ENCODE measurements at places on chromosomes 1 and 21.

GRCh38 chr1:1239614-1240347 lies 6.7 kb downstream of the C1QTNF12 start:
- DNase-seq: peak; percentile 81

DNA sequence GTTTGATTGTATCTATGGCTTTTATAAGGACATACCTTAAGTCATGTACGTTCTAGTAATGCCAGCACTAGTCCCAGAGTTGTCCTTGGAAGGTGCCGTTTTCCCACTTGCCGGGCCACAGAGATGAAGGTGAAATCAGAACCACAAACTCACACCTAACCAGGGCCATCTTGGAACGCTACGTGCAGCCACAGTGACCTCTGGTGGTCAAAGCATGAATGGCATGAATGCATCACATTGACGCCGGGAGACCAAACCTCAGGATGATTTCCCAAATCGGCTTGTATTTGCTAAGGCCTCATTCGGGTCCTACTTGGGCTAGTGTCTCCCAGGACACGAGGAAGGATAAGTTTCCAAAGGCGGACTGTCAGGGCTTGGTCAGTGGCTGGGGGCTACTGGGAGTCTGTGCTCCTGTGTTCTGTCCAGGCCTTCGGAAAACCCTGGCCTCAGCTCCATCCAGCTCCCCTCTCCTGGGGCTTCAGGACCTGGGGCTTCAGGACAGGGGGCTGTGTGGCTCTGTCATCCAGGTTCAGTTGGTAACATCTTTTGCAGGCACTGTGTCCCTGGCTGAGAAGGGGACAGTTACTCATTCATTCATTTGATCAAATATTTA lies 260.5 kb downstream of the PRDM2 start:
- peak; percentile 79 for DNase-seq

DNA sequence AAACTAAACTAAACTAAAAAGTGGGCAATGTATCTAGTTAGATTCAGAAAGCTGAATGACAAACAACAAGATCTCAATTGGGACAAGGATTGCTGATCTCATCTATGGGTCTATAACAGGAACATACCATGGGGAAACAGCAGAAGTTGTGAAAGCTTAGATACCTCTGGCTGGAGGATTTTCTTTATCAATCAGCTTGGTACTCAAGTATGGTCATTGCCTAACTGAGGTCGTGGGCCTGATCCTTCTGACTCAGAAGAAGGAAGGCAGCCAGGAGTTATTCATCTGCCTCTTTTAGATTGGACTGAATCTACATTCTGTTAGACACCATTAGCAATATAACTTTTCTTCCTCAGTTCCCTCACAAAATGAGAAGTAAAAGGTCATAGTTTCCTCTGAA lies 39.7 kb downstream of the DNTTIP2 start:
- no peak for DNase-seq

- no peak for DNase-seq
These were observed 20.5 kb upstream of the SIPA1L2 start for GRCh38 chr1:232650418-232650817.

DNA sequence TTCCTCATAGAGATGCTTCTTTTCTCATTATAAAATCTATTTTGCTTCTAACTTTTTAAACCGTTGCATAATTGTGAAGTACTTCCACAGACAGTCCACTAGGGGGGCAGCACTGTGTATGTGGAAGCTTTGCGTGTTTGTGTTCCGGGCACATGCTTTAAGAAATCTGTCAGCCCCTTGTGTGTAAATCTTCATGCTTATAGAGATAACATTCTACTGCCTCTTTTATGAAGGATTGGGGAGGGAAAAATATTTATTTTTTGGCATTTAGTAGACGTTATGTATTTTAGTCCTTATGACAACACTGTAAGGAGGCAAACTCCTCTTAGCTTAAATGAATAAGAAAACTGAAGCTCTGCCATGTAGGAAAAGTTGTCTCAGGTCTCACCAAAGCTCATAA lies 157.3 kb upstream of the PTGFR start:
- DNase-seq: no peak

- DNase-seq: no peak
These were observed 201.5 kb downstream of the LMO4 start for GRCh38 chr1:87530042-87530807.

GRCh38 chr1:10656431-10656830 lies 140.0 kb downstream of the CASZ1 start:
- DNase-seq: no peak

DNA sequence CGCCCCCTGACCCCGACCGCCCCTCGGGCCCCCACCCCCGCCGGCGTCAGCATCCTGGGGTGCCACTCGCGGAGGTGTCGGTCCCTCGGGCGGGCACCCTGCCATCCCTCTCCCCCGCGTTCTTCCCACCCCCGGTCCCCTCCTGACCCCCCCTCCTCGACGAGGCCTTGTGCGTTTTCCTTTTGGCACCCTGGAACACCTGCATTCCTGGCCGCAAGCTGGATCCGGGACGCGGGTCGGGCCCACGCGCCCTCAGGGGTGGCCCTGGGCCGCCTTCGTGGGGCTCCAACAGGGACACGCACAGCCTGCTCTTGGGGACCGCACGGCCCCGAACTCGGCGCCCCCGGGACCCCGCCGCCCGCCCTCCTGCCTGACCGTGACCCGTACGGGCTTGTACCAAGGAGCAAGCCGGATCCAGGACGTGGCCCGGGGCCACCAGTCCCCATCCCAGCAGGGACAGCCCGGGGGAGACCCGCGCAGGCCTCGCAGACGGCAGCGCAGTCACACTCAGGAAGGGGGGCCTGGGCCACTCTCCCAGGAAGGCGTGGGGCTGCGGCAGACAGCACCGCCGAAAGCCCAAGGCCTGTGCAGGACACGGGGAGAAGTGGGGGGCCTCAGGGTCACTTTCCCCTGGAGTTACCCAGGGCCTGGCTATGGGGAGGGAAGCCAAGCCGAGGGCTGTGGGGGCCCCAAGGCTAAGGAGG lies 579 bp upstream of the SLC19A1 start:
- peak; percentile 54 for DNase-seq

Data from islet precursor cell (in vitro differentiated cells).